ENCODE measurements at places on chromosomes 1 and 21. TPM values are rescaled to one million over a fixed set of nuclear protein-coding genes. Genes with fewer than 3 reads are reported as not detected.

Gene SPRR5
- total RNA-seq = not detected

Gene CD34
- 15.7 TPM for total RNA-seq

Gene ADCY10
- total RNA-seq = under 0.01 TPM

Gene FMO2
- total RNA-seq = 141 TPM

Gene S100A9
- 208 TPM for total RNA-seq

Gene NCDN
- total RNA-seq = 16.2 TPM

Gene BEND5
- total RNA-seq = 7.3 TPM

Gene SERTAD4
- total RNA-seq = 47.9 TPM

Gene ZBTB7B
- 53.4 TPM for total RNA-seq

Gene GPR3
- total RNA-seq = not detected

Gene ARHGAP30
- total RNA-seq = 5.2 TPM

Gene C1orf216
- 13.1 TPM for total RNA-seq

Gene C1orf94
- total RNA-seq = not detected

Gene TTC24
- total RNA-seq = not detected

Gene PDZK1IP1
- total RNA-seq = 42.3 TPM

Gene NBPF6
- 0.59 TPM for total RNA-seq

Gene CCDC30
- total RNA-seq = 15.4 TPM

Gene ORC1
- 0.96 TPM for total RNA-seq

Gene IL23R
- not detected for total RNA-seq

Gene SLC5A3
- total RNA-seq = 17.0 TPM

Gene ELAVL4
- not detected for total RNA-seq

Gene CLCA2
- total RNA-seq = 1.6 TPM

Gene ERI3
- total RNA-seq = 41.1 TPM

Gene RNF186
- not detected for total RNA-seq

Gene ATAD3C
- 1.9 TPM for total RNA-seq

Gene ARHGEF16
- 0.80 TPM for total RNA-seq

Gene PSMB2
- total RNA-seq = 26.7 TPM

Gene AQP10
- total RNA-seq = 0.44 TPM

Gene CELA3B
- total RNA-seq = not detected

Gene VAMP3
- total RNA-seq = 75.7 TPM

Gene ACTA1
- 0.33 TPM for total RNA-seq

Gene C8B
- total RNA-seq = not detected

Gene KPRP
- total RNA-seq = not detected

Gene LENEP
- total RNA-seq = not detected

Gene F13B
- total RNA-seq = not detected

Gene TSPEAR
- total RNA-seq = 0.15 TPM

Gene SPRR1A
- total RNA-seq = not detected

Gene RNU1-3
- under 0.01 TPM for total RNA-seq

Gene TLCD4
- 22.4 TPM for total RNA-seq
